ENCODE measurements at places on chromosomes 13 and 19.
A peak's percentile ranks its signal among the peaks of the same experiment; 100 is the strongest.

DNA sequence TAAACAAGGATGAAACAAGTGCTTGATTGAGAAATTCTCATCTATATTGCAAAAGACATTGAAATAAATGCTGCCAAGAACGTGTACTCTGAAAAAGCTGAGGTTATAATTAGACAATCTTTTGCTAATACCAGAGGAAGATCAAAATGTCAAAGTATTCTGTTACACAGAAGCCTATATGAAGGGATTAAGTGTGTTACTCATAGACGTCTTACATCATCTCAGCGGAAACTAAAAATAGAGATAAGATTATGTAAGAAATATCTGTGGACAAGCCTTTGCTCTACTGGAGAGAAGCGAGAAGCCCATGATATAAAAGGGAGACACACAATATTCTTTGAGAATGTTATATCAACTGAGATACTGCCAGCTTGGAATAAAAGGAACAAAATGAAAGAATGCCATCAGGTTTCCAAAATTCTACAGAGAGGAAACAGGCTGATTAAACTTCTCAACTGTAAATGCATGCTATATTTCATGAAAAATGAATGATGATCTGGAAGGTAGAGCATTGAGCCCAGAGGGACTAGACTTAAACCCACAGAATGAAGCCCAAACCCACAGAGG lies 699.0 kb downstream of the GPC5 start:
- DNase-seq: no peak

DNA sequence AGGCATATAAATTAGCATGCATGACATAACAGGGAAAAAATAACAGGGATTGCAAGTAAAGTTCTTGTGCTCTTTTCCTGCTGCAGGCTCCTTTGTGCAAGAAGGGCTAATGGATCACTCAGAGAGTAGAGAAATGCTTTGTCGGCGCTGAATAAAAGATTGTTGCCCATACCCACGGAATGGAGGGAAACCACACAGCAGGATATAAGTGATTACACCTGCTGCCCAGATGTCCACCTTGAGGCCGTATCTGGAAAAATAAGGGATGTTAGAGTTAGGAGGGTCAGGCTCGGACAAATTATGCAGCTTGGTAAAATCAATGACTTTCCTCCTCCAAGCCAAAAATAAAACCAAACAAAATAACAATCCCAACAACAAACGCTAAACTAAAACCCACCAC lies 322.3 kb downstream of the DCLK1 start:
- DNase-seq: no peak

DNA sequence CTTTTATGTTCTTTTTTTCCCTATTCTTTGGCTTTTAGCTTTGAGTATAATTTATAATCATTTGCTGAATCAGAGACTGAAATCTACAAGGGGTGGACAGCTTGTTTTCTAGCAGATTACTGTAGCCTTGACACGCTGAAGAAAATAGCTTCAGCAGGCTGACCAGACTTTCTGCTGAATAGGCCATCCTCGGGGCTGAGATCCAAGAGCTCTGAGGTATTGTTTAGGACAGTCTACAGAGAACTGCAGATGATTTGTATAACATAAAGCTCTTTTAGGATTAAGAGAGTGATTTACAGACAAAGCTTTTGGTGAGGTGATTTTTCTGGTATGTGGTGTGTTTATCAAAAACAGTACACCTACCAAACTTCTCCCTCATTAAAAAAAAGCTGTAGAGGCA lies 16.8 kb downstream of the POLR1D start:
- no peak for DNase-seq

GRCh38 chr13:54287062-54287764 lies 1258.6 kb downstream of the OLFM4 start:
- DNase-seq: no peak

- DNase-seq: no peak
These were observed 894.9 kb upstream of the SLC10A2 start for GRCh38 chr13:103961129-103961528.

GRCh38 chr19:41480336-41480735 lies 37.4 kb downstream of the ERICH4 start:
- no peak for DNase-seq

- no peak for DNase-seq
These were observed 44.2 kb upstream of the RNF113B start for GRCh38 chr13:98221234-98221633.

DNA sequence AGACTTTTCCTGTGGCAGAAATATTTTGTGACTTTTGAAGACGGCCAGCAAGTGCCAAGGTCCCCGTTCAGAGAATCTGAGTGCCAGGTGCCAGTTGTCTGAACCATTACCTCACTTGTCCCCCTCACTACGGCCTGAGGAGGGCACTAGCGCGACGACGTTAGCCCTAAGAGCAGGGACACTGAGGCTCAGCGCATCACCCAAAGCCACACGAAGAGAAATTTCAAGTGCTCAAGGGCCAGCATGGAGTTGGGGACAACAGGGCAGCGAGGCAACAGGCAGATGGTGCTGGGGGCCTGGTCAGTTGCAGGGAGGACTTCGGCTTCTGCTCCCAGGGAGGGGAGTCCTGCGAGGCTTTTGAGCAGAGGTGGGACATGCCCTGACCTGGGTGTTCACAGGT lies 9.5 kb upstream of the TYK2 start:
- DNase-seq: no peak

- DNase-seq: no peak
These were observed 32.3 kb upstream of the MATK start for GRCh38 chr19:3818466-3818865.

GRCh38 chr13:30465343-30465592 lies 468 bp downstream of the HMGB1 start:
- DNase-seq: no peak

GRCh38 chr19:52535771-52536447 lies 8.4 kb downstream of the ZNF808 start:
- peak; percentile 79 for DNase-seq

GRCh38 chr13:66359910-66360552 lies 870.1 kb downstream of the PCDH9 start:
- DNase-seq: no peak

- no peak for DNase-seq
These were observed 387.2 kb downstream of the GPC5 start for GRCh38 chr13:91785431-91786119.

DNA sequence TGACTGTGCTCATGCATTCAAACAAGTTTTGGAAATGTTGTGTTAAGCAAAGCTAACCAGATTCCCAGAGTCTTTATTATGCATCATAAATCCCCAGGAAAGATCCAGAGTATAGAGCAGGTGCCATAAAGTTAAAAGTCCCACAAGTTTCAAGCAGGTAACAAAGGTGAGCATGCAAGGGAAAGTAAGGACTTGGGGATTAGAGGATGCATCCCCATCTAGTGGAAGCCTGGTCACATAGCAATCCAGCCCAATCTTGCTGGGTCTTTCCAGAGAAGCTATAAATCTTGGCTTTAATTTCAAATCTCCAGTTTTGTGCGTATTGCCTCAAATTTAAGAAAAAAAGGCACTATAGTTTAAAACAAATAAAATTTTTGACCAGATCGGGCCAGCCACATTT lies 72.7 kb downstream of the ZNF254 start:
- DNase-seq: no peak

GRCh38 chr13:44136696-44137268 lies 236.8 kb upstream of the SERP2 start:
- no peak for DNase-seq

DNA sequence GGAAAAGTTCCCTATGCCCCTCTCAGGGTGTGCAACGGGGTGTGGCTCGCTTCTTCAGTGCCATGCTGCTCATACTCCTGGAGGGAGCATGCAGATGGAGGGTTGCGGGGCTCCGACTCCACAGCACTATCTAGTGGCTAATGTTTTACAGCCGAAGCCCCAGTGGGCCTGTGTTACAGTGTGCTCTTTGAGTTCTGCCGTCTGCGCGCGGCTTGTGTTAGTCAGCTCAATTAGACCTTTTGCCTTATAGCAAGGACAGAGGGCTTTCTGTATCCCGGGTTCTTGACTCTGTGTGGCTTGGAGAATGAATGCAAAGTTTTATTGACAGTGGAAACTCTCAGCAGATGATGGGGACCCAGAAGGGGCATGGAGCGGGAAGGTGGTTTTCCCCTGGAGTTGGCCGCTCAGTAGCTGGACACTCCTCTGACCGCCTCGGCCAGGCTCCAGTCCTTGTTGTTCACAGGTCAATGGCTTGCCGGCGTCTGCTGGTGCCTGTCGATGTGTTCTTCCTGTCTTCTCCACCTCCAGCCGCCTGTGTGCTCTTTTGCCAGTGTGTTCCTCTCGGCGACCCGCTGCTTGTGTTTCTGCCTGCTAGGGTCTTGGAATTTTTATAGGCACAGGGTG lies 383.4 kb downstream of the LMO7 start:
- DNase-seq: no peak

DNA sequence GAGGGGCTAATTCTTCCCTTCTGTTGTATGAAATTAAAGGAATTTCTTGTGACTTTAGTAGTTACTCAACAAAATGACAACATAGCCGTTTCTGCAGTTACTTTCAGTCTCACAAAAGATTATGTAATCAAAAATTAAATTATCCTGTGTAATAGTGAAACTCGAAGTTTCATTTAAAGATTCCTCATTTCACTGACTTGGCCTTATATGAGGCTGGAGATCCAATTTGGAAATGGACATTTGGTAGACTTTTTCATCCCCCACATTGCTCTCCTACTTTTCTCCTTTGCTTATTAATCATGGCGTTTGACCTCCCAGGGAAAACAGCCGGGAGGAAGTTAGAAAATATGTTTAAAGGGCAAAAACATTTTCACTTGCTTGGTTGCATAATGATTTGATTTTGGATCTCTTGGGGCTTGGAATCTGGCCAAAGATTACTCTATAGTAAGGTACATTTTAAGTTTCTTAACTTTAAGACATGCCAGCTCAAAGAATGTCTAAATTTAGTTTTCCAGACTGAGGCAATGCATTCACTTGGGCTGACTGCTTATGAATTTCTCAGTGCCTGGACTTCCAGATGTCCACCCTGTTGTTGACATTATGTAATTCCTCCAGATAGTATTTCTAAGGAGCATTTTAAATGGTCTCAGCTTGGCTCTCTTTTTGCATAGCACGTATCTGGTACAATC lies 1364.9 kb upstream of the MIR17HG start:
- no peak for DNase-seq

- DNase-seq: no peak
These were observed 6.7 kb upstream of the TRIM28 start for GRCh38 chr19:58536852-58537798.

GRCh38 chr19:12543855-12544254 lies 7.4 kb downstream of the ZNF564 start:
- no peak for DNase-seq

GRCh38 chr19:13995017-13995728 lies 10.9 kb downstream of the RFX1 start:
- DNase-seq: no peak

DNA sequence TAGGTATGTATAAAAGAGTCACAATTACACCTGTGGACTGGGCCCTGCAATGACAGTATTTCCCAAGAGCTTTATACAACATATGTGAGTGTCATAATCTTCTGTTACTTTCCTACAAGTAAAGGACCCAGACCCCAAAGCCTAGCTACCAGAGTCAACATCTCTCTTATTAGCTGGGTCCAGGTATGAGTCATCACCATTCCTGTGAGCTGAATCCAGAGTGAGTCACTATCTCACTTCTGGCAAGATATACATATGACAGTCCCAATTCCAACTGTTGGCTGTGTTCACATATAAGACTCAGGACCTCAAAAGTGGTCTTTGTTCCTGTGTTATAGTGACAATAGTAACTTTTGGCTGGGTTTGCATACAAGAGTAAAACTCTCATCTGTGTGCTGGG lies 46.7 kb downstream of the ZNF729 start:
- DNase-seq: no peak

DNA sequence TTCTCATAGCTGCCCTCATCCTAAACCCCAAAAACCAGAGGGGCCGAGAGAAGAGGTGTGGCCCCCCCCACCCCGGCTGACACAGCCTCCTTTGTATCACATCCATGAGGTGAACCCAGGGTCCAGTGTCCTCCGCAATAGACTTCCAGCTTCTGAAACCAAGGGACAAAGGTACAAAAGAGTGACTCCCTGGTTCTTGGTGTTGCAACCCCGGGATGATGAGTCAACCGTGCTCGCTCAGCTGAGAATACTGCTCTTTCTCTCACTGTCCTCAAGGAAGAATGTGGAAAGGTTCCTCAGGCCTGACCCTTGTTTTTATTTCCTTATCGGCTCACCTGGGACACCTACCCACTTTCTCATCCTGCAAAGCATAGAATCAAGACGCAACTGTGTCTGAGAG lies 5.5 kb downstream of the SLC15A1 start:
- peak; percentile 63 for DNase-seq

DNA sequence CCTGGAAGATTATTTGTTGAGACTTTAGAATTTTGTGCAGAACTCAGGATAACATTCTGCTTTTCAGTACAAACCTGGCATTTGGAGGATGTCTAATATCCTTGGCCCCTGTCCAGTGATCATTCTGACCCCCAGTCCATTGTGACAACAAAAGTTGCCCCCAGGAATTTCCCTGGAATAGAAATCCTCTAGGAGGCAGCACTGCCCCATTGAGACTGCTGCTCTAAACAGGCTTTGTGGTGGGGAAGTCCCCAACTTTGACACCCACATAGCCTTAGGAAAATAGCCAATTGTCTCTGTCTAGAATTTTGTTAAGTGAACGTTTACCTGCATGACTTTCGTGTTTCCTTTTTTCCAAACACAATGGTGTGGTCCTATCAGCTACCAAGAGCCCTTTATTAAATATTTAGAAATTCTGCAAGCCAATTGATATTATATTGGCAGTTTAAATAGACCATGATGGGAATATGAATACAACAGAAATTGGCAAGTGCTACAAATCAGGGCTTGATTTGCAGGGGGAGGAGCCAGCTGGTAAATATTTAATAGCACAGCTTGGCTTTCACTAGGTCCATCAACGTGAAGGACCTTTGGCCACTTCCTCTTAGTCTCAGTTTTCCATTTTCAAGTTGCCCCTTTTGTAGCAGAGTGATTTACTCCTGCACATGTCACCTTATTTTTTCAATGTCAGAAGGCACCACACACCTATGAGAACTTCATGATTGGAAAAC lies 451.7 kb downstream of the EFNB2 start:
- DNase-seq: peak; percentile 56

DNA sequence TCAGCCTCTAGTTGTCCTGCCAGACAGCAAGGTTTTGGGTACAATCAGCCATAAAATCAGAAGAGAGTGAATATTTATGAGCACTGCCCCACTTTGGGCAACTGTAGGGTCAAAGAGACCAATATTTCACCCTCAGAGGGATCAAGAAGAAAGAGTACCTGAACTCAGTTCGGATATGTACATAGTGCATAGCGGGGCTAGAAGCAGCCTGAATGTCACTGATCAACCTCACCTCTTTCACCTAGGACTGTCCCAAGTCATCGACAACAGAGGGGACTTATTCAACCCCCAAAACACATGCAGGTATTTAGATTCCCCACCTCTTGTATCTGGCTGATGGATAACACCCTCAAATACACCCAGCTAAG lies 446.9 kb downstream of the COG6 start:
- DNase-seq: no peak

GRCh38 chr19:2227415-2228156 lies 8.5 kb downstream of the PLEKHJ1 start:
- DNase-seq: no peak

- no peak for DNase-seq
These were observed 248.2 kb downstream of the NBEA start for GRCh38 chr13:35190241-35190640.

- no peak for DNase-seq
These were observed 3.9 kb downstream of the LPAR2 start for GRCh38 chr19:19624032-19624570.

GRCh38 chr13:46874006-46874405 lies 22.8 kb downstream of the HTR2A start:
- DNase-seq: no peak

GRCh38 chr19:14674764-14675163 lies at the start of gene ADGRE3:
TSS of gene ADGRE3 (minus strand) at chr19:14674844. CDS start at chr19:14674770, 74 bp downstream.
- no peak for DNase-seq
